ENCODE measurements at places on chromosomes 2 and 18. TPM values are rescaled to one million over a fixed set of nuclear protein-coding genes. Genes with fewer than 3 reads are reported as not detected.

GRCh38 chr2:84450288-84451227, 8.5 kb downstream of the SUCLG1 start:
- no peak for DNase-seq

- peak; percentile 35 for DNase-seq
Observed at GRCh38 chr2:240707043-240707756, 15.5 kb downstream of the AQP12A start.

DNA sequence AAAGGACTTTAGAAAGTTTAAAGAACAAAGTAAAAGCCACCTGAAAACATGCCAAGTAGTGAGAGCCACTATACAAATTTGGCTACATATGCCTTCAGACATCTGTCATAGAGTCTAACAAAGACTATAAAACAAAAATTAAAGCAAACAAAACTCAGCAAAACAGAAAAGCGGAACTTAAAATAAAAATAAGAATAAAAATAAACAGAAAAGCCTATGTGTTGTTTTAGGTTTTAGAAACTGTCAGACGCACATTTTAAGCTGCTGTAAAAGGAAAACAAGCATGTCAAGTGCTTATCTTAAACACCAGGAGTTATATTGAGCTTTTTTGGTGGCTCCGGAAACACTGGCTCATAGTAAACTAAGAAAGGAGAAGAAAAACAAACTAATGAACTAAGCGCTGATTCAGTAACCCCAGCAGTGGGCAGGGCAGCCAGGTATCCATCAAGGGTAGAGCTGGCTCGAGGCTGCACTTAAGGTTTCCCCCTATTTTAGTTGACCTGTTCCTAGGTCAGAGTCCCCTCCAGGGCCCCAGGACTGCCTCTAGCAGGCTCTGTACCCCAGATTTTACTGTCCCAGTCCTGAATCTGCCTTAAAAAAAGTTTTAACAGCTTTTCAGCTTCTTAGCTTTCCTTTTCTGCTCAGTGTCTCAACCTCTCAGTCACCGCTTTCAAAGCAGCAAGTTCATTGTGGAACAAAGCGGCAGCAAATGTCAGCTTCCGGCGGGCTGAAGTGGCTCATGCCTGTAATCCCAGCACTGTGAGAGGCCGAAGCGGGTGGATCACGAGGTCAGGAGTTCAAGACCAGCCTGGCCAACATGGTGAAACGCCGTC, 15.4 kb upstream of the RMC1 start:
- DNase-seq, result no peak

- DNase-seq, result no peak
Observed at GRCh38 chr2:53289309-53290006, 478.1 kb upstream of the CHAC2 start.

- DNase-seq, result no peak
Observed at GRCh38 chr2:86411396-86411795, 29.8 kb upstream of the KDM3A start.

GRCh38 chr2:74461187-74462053, 3.2 kb downstream of the WBP1 start:
- no peak for DNase-seq

CNDP1 gene
- total RNA-seq, result not detected

DNA sequence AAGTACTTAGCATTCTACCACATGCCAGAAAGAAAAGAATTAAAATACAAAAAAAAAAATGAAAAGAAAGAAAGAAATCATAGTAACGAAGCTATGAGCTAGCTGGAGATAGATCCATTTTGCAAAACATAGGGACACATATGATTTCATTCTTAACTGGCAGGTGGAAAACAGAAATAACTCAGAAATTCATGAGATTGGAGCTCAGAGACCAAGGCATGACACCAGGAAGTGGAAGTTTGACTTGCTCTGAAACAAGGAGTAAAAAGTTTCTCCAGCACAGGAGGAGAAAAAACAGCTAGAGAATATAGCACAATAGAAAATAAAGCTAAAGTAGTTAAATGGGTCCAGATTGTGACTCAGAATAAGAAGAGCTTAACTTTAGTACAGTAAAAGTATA, 278.1 kb downstream of the ZEB2 start:
- DNase-seq, result no peak

ANKRD53 gene
- total RNA-seq, result 0.71 TPM

GRCh38 chr2:42917425-42917927, 125.1 kb upstream of the HAAO start:
- peak; percentile 69 for DNase-seq

DNA sequence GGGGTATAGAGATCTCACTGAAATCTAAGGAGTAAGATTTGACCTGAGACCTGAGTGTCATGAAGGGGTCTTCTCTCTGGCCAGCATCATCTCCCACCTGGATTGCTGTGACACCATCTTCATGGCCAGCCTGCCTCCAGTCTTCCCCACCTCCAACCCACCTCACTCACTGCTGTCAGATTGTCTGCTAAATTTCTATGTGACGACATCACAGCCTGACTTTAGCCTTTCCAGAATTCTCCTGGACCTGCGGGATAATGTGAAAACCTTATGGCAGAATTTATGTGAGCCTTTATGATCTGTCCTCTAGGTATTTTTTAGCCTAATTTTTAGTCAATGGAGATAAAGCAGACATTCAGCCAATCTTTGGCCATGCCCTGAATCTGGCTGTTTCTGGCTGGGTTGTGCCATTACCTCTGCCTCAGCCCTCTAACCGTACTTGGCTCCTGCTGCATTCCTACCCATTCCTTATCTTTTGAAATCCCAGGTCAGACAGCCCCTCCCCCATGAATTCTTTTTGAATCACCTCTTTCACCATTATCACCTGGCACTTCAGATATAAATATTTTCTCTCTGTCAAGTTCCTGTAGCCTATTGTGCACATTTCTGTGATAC, 66.4 kb upstream of the MMADHC start:
- DNase-seq, result no peak

- no peak for DNase-seq
Observed at GRCh38 chr2:71798266-71799012, 345.1 kb downstream of the DYSF start.

DNA sequence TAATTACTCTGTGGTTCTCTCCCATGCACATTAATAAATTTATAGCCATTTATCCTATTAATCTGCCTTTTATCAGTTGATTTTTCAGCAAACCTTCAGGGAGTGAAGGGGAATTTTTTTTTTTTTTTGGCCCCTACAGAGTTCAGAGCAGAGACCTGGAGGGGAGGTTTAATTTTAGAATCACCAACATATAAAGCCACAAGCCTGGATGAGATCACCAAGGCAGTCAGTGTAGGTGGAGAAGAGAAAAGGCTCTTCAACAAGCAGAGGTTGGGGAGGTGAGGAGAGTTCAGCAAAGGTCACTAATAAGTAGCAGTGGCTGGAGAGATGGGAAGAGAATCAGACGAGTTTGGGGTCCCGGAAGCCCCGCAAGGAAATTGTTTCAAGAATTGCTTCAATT, 48.4 kb upstream of the SPTBN1 start:
- no peak for DNase-seq

GRCh38 chr2:193556766-193557470, 1362.2 kb upstream of the TMEFF2 start:
- DNase-seq, result no peak

COL6A3 gene
- 164 TPM for total RNA-seq

DNA sequence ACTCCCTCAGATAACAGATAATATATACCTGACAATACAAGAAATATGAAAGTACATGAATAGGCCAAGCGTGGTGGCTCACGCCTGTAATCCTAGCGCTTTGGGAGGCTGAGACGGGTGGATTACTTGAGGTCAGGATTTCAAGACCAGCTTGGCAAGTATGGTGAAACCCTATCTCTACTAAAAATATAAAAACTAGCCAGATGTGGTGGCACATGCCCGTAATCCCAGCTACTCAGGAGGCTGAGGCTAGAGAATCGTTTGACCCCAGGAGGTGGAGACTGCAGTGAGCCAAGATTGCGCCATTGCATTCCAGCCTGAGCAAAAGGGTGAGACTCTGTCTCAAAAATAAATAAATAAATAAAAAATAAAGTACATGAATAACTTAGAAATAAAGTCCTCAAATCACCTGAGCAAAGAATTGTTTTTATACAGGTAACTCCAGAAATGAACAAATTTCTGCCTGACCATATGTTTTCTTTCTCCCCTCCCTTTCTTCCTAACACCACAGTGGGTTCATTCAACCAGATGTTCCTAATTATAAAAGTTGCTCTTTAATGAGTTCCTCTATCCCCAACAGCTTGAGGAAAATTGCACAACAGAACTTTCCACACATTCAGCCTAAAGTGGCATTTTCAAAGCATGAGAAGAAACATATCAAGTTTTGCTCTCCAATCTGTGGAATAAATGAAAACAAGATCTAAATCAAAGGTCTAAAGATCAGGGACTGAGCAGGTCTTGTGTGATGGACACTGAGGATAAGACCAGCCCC, 33.6 kb upstream of the AP1S3 start:
- DNase-seq, result no peak

DNA sequence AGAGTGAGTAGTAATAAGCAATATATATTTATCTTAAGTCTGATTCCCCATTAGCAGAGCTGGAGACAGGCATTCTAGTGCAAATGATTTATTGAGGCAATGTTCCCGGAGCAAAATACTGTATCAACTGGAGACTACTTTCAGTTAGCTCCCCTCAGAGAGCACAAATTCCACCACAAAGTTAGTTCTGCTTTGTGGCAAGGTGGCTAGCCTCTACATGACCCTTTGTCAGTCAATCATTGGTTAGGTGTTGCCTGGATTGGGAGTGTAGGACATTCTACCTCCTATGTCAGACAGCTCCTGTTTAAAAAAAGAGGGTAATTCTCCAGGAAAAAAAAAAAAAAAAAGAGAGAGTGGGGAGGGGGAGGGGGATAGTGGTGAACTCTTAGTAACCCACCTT, 402.2 kb downstream of the NR4A2 start:
- DNase-seq, result no peak

DNA sequence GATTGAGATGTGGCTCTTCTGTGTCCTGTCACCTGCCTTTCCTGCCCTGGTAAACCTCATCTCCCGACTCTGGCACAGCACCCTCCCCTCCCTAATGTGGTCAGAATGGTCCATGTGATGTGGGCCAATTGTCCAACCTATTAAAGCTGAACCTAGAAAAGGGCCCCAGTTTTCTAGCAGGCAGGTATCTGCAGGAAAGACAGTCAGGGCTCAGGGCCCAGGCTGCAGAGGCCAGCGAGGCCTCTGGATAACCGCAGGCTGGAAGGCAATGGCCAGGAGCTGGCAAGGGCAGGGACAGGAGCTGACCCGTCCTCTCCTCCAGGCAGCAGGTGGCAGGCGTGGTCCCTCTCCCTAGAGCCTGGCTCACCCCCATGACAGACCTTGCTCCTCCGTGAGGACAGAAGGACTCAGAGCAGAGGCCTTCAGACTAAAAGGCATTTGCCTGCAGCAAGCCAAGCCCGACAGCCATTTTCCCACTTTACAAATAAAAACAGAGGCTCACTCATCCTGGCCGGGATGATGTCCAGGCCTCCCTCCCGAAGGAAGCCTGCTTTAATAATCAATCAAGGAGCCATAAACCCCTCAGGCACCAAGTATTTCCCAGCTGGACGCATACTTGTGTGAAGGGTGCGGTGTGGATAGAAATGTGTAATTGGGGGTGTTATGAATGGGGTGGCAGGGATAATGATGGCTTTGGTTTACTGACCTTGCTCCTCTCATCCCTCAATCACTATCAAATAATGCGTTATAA, 107.1 kb downstream of the TWIST2 start:
- no peak for DNase-seq

DNA sequence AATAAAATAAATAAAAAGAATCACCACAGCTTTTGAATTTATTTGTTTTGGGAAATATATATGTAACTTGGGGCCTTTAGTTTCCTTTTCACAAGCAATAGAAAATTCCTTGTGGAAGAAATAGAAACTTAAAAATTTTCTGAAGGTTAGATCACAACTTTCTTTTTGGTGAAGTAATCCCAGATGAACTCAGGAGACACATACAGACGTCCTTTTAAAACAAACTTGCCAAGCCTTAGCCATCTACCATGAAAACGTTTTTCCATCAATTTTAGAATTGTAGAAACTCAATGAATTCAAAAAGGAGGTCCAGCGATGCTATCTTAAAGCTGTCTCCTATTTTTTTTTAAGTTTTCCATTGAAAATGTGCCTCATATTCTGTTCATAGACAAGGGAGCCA, 225.6 kb downstream of the ASXL3 start:
- DNase-seq, result no peak

DNA sequence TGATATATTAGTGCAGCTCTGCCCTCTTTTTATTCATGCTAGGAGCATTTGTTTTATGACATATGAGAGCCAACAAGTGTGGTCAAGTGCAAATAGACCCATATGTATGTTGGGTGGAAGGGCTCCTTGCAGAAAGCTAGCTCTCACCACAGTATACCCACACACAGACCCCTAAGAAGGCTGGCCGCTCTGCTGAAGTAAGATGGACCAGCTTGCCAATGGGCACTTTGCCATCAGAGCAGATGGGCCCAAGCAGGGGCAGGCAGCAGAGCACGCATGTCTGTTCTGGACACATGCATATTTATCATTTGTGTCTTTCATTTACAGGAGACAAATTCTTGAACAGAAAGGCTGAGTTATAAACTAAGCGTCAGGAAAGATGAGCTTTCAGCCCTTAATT, 187.5 kb upstream of the DTNA start:
- peak; percentile 47 for DNase-seq

SERPINB3 gene
- not detected for total RNA-seq
